ENCODE measurements at places on chromosomes 11 and 22. TPM values are rescaled to one million over a fixed set of nuclear protein-coding genes. Genes with fewer than 3 reads are reported as not detected.

- DNase-seq, result no peak
Measured at GRCh38 chr11:38392176-38392575, 1794.1 kb upstream of the RAG2 start.

DNA sequence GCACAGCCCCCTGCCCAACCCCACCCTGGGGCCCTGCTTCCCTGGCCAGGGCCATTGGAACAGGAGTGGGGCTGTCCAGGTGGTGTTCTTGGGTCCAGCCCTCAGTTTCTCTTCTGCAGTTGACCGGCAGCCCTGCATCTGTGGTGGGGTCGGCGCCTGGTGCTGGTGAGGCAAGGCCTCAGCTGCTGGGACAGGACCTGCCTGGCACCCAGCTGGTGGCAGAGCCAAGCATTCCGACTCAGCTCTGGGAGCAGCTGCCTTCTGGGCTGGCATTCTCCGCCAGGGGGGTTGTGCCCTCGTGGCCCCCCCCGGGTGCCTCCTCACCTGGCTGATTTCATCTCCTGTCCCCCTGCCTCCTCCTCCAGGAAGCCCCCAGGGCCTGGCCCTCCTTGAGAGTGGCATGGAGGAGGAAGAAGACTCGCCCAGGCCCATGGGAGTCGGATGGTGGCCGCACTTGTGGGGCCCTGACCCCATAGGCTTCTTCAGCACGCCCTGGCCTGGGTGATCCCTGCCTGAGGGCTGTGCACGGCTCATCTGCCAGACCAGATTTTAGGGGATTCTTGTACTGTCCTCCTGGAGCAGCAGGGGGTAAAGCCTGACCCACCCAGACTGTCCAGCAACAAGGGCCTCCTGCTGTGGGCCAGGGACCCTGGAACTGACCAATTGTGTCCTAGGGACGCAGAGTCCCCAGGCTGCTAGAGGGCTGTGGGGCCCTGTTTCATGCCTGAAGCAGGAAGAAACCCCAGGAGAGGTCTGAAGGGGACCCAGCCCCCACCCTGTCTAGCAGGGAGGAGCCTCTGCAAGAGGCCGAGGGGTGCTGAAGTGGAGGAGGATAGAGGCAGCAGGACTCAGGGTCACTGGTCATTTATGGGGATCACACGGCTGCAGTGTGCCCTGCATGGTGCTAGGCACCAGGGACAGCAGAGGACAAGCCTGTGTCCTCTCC is 11.6 kb downstream of the CD81 start:
- no peak for DNase-seq

DNA sequence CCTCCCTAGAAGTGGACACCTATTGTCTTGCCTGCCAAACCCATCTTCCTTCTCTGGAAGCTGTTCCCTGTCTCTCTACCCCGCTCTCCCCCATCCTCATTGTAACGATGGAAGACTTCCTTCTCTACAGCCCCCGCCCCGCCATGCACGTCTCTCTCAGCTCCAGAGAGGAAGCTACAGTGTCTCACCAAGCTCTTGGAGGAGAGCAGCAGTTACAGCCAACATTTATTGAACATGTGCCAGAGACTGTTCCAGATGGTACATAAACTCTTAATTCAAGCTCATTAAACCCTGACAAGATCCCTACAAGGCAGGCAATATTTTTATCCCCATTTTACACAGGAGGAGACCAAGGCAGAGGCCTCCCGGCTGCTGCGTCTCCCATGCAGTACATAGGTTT is 15.1 kb downstream of the MCHR1 start:
- peak; percentile 51 for DNase-seq

The OR5L1 gene
- not detected for polyA plus RNA-seq

- DNase-seq, result no peak
Measured at GRCh38 chr11:8967184-8967583, 2.9 kb upstream of the TMEM9B start.

The POU2F3 gene
- 1.0 TPM for polyA plus RNA-seq

The FAM227A gene
- polyA plus RNA-seq, result 5.5 TPM

- DNase-seq, result no peak
Measured at GRCh38 chr11:8613036-8613435, 19.0 kb upstream of the STK33 start.

- DNase-seq, result no peak
Measured at GRCh38 chr11:12276831-12277475, 100.4 kb upstream of the PARVA start.

The SCN4B gene
- polyA plus RNA-seq, result 7.3 TPM

DNA sequence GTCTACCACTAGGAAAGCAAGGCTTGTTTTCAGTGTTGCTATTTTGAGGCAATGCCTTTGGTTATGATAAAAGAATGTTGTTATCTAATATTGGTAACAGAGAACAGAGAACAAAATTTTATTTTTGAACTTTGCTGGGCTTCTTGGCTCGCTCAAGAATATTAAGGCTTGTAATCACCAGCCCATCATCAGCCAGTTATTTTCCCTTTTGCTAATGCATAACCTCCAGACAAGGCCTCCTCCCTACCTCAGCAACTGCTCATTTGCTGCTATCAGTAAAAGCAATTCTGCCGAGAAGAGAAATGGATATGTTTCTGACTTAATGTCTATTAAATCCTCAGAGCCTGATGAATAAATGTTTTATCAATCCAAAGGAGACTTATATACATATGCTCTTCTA is 8.9 kb downstream of the MTMR2 start:
- DNase-seq, result no peak

DNA sequence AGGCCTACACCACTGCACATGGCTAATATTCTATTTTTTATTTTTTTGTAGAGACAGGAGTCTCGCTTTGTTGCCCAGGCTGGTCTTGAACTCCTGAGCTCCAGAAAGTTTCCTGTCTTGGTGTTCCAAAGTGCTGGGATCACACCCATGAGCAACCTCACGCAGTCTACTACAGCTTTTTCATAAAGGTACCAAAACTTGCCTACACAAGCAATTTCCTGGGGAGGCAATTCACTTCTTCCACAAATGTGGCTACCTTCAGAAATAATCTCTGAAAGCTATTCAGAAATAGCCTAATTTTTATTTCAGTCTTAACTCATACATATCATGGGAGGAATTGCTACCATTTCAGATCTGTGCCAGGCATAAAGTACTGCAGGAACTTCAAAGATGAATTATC is 11.4 kb downstream of the SLC35F2 start:
- DNase-seq, result no peak

The APOBEC3B gene
- 10.3 TPM for polyA plus RNA-seq

The TMPRSS5 gene
- 1.2 TPM for polyA plus RNA-seq

DNA sequence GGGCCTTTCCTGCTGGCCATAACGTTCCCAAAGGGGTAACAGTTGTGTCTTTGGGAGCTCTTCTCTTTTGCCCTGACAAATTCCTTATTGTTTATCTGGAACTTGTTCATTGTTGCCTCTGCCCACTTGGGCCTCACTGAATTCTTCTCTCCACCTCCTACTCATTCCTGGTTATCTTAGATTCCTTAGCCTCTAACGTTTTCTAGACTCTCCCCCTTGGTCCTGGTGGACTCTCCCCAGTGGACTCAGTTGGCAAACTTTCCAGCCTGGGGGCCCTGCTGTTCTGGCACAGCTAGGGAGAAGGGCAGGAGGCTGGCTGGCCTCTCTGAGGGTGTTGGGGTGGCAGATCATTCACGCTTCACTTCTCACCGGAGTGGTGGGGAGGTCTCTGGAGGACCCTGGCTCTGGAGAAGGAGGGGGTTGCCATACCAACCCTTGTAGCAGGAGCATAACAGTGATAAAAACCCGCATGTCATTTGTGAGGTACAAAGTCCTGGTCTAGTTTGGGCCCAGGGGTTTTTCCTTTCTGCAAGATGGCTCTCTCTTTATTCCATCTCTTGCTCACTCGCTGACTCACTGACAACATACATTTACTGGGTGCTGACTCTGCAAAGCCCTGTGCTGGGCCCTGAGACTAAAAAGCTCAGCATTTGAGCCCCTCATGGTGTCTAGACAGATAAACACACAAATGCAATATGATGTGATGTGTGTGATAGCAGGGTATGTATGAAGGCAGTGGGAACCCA is 39.7 kb downstream of the YWHAH start:
- no peak for DNase-seq

DNA sequence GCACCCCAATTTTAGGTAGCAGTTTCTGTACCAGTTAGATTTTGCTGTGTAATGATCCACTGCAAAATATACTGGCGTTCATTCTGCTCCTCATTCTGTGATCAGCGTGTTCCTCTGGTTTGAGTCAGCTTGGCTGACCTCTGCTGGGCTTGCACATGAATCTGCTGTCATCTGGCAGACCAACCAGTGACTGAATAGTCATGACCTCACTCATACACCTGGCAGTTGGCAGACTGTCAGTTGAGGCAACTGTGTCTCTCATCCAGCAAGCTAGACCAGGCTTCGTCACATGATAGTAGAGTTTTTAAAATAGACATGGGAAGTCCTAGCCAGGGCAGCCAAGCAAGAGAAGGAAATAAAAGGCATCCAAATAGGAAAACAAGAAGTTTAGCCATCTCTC is 316.3 kb upstream of the LARGE1 start:
- DNase-seq, result no peak

- no peak for DNase-seq
Measured at GRCh38 chr11:115618428-115618827, 114.2 kb upstream of the CADM1 start.

DNA sequence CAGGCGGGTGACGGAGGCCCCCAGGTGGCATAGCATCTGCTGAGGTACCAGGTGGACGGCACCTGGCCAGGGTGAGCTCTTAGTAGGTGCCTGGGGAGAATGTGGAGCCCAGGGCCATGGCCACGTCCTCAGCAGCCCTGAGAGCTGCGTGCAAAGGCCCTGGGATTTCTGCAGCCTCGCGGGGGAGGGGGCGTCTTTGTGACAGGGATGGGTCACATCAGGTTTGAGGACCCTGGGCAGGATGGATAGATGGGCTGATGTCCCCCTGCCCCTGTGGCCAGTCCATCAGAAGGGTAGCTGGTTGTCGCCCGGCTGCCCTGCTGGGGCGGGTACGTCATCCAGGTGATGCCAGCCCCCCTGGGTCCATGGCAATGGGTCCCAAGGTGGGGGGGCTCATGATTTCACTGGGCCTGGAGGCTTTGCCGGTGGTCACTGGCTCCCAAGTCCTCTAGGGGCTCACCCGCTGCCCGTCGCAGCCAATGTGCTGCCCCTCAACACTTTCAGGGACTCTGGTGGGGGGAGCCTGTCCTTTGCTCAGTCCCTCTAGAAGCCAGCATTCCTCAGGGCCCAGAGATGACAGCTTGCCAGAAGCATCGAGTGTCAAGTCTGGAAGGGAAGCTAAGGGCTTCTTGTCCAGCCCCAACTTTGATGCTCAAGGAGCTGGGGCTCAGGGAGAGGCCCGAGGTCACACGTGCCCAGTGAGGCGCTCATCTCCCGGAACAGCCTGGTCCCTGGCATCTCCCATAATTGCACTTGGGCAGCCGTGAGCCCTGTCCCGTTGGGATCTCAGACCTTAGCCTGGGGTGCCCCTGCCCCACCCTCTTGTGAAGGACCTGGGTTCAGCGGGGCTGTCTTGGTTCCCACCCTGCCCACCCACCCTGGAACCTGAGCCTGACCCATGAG is 777 bp downstream of the TBX10 start:
- no peak for DNase-seq

The PRG2 gene
- 1.3 TPM for polyA plus RNA-seq

- no peak for DNase-seq
Measured at GRCh38 chr11:111736621-111737443, 29.4 kb downstream of the PPP2R1B start.

The OR51I1 gene
- polyA plus RNA-seq, result not detected

GRCh38 chr22:49491726-49492125 is 335.9 kb downstream of the BRD1 start:
- no peak for DNase-seq

DNA sequence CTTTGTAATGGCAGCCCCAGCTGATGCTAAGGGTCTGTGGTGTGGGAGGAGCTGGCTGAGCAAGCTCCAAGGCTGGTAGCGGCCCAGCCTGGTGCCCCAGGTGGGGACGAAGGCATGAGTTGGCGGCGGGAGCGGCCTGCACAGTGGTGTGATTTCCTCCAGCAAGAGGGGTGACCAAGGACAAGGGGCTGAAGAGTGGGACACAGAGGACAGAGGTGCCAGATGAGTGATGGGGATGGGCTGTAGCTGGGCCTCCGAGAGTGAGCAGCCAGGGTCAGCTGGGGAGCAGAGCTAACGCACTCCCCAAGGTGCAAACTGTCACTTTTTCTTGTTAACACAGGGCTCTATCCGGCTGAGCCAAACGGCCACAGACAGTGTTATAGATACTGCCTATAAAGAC is 229.2 kb upstream of the TBCEL start:
- DNase-seq, result no peak

DNA sequence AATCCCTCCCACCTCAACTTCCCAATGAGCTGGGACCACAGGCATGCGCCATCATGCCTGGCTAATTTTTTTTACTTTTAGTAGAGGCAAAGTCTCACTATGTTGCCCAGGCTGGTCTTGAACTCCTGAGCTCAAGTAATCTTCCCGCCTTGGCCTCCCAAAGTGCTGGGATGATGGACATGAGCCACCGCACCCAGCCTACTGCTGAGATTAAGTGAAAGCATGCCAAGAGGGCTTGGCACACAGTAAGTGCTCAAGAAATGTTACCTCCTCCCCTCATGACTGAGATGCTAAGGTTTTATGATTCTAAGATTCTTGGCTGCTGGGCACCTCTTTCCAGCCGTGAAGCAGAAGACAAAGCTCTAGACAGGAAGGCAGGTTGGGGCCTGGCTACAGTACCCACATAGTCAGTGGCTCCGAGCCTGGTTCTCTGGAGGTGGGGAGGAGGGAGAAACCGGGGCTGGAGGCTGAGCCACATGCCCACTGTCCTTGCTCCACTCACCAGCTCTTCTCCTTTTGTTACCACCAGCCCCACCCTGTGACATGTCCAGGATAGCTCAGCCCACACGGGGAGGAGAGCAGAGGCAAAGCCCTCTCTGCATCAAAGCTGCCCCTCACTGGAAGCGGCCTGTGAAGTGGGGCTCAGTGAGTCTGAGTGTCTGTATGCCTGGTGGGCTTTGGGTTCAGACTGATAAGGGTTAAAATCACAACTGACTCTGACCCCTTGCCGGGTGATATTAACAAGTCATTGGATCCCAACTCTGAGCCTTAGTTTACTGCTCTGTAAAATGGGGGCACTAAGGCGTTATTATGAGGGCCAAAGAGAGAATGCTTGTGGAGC is 12.9 kb downstream of the ARHGEF17 start:
- no peak for DNase-seq

DNA sequence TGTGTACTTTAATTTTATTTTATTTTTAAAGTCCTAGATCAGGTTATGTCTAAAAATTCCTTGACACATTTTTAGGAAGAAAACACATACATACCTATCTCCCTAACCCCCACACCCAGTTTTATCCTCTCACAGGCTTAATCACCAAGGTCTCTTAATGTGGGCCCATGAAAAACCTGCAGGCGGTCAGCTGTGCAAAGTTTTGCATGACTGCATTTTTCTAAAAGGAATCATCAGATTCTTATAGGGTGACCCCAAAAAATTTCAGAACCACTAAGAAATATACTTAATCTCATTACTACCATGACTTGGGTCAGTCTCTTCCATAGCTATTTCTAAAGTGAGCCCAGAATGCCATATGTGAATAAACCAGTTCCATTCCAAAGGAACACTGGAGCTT is 19.8 kb downstream of the SAA1 start:
- DNase-seq, result no peak

DNA sequence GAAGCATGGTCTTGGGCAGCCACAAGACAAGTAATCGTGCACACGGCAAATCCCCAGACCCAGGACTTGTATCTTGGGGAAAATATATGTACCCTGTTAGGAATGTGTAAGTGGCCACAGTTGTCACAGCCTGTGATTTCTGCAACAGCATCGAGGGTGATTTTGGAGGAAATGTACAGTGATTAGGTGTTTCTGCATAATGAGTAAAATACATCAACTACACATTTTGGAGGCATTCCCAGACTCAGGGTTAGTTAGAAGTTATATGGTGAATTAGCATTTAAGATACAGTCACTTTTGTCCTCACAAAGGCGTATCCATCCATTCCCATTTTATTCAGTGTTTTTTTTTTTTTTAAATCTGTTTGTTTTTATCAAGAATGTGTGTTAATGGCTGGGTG is 28.4 kb downstream of the SUSD2 start:
- DNase-seq, result peak; percentile 43

The CRYBB1 gene
- 0.99 TPM for polyA plus RNA-seq
